ENCODE measurements at places on chromosomes 1 and 21. TPM values are rescaled to one million over a fixed set of nuclear protein-coding genes. Genes with fewer than 3 reads are reported as not detected.

DNA sequence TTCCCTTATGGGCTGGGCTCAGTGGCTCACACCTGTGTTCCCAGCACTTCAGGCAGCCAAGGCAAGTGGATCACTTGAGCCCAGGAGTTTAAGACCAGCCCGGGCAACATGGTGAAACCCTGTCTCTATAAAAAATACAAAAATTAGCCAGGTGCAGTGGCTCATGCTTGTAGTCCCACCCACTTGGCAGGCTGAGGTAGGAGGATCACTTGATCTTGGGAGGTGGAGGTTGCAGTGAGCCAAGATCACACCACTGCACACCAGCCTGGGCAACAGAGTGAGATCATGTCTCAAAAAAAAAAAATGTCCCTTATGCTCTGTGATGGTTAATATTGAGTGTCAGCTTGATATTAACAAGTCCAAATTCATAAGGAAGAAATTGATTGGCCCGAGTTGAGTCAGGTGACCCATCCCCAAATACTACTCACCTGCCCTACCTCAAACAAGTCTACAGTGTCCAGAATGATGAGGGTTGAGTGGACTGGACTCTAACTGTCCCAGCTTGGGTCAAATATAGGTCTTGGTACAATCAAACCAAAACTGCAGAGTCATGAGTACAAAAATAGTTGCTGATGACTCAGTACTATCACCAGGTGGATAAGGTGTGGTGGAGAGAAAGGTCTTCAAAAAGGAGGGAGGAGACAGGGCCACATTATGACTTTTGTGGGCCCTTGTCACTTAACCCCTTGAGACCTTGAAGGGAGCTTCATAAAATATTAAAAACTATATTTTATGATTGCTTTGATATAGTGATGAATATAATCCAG lies 161.0 kb downstream of the ZNF326 start:
- no peak for DNase-seq

Gene HSPG2
- polyA plus RNA-seq, result 150 TPM

Gene HSD3B1
- 0.86 TPM for polyA plus RNA-seq

DNA sequence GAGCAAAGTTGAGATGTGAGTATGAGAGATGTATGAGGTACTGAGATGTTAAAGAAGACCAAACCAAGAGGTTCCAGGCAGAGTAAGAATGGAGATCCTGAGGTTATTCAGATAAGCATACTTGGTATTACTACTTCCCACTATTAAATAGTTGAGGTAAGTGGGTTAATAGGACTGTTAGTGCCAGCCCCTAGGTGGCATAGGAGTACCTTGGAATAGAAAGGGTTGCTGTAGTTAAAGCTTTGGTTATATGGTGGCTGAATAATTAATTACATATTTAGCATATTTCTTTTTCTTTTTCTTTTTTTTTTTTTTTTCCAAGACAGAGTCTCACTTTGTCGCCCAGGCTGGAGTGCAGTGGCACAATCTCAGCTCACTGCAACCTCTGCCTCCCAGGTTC lies 397.9 kb upstream of the TMPRSS15 start:
- DNase-seq, result no peak

Gene TRAF3IP3
- 2.2 TPM for polyA plus RNA-seq

Gene LCE1A
- not detected for polyA plus RNA-seq

GRCh38 chr1:193285641-193286040 lies 99.2 kb upstream of the B3GALT2 start:
- no peak for DNase-seq

- no peak for DNase-seq
Observed at GRCh38 chr1:44328671-44329416, 26.2 kb downstream of the ERI3 start.
